ENCODE measurements at places on chromosomes 4 and X.

DNA sequence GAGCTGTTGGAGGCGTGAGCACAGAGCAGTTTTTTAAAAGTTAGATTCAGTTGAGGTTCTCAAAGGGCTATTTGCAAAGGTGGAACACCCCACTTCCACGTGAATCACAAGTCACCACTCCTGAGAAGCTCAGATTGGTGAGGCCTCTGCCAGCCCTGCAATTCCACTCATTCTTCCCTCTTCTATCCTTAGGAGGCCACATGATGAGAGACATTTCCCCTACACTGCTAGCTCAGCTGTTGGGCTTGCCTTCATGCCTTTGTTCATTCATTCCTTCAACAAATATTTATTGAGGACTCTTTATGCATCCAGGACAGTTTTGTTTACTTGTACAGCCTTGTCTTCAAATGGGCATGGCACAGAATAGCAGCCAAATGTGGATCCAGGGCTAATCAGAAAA is 3.7 kb downstream of the SRPX2 start:
- DNase-seq = no peak

DNA sequence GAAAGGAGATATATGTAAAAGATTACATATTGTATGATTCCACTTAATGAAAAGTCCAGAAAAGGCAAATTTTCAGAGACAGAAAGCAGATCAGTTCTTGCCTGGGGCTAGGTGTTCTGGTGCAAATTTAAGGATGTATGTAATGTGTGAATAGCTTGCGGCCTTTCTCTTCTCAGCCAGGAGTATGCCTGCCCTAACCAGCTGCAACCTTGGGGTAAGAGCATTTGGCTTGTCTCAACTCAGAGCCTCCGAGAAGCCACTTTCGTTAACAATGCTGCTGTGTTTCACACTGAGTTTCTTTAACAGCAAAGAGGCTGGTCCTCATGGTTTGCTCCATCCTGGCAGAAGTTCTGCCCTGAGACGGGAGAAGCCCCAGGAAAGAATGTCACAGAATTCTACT is 102.7 kb downstream of the SPCS3 start:
- no peak for DNase-seq

DNA sequence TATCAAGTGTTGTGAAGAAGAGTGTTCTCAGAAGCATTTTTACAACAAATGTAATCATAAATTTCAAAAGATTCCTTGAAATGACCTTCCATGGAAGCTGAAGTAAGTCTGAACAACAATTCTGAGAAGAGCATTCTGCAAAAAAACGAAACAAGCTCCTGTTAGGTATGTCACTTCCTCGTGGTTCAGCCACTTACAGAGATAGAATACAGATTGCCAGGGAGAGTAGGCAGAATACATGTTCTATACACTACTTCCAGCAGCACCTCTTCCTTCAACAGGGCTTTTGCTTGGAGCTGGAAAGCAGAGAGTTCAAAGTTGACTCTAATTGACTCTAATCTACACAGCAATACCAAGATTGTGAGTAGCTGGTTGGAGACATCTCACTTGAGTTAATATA is 274.5 kb downstream of the ADGRA3 start:
- no peak for DNase-seq

- no peak for DNase-seq
These were observed 81.0 kb downstream of the WWC2 start for GRCh38 chr4:183180096-183180495.

GRCh38 chr4:42586775-42587174 is 70.1 kb downstream of the ATP8A1 start:
- DNase-seq = no peak

DNA sequence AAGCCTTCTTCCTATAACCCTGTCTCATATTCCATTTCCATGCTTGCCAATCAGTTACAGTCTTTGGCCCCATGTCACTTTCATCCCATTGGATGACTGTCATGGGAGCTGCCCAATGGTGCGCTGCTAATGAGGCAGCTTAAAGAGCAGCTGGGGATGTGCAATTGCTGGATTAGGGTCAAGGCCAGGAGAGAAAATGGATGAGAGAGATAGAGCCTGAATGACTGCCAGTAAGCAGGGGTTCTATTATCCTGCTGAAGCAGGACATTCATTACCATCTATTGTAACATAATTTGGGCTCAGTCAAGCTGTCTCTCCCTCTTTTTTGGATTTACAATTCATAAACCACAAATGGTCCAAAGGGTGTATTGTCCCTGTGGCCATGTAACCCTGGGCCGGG is 909.0 kb downstream of the CENPC start:
- no peak for DNase-seq

DNA sequence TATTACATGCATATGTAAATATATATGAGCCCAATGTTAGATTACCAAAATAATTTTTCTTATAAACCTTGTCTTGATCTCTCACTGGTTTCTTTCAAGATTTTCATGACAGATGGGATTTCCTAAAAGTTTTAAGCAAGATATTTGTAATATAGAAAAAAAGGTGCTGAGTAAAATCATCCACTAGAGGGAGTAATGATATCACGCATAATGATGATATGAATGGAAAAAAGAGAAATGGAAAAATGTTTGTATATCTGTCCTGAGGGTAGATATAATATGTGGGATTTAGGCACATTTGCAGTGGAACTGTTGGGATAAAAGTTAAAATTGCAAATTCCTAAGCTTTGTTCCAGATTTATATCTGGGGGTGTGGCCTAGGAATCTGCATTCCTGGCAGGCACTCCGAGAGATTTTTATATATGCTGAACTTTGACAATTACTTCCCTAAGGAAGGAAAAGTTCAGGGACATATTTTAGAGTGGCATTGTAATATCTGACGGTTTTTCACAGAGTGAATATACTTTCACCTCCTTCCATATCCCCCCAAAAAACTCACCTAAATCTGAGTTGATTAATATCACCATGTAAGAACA is 60.5 kb downstream of the TMA16 start:
- peak; percentile 21 for DNase-seq

GRCh38 chrX:22246620-22247019 is 26.1 kb upstream of the CBLL2 start:
- DNase-seq = no peak

GRCh38 chrX:110218591-110218990 is 99.3 kb downstream of the AMMECR1 start:
- peak; percentile 16 for DNase-seq

DNA sequence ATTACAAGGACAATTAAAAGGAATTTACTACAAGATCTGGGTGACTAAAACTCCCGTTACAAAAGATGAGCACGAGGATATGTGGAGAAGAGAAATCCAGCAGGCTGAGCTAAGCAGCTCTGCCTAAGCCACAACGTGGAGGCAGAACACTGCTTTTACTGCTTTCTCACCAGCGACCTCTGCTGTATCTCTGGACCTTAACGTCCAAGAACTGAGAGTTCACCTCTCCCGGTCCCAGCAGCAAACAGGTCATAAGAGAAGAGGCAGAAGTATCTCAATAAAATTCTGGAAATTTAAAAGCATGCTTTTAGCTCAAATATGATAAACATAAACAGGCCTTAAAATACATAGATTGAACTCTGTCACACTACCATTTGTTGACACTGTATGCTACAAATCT is 81.0 kb downstream of the ADGRA3 start:
- no peak for DNase-seq

DNA sequence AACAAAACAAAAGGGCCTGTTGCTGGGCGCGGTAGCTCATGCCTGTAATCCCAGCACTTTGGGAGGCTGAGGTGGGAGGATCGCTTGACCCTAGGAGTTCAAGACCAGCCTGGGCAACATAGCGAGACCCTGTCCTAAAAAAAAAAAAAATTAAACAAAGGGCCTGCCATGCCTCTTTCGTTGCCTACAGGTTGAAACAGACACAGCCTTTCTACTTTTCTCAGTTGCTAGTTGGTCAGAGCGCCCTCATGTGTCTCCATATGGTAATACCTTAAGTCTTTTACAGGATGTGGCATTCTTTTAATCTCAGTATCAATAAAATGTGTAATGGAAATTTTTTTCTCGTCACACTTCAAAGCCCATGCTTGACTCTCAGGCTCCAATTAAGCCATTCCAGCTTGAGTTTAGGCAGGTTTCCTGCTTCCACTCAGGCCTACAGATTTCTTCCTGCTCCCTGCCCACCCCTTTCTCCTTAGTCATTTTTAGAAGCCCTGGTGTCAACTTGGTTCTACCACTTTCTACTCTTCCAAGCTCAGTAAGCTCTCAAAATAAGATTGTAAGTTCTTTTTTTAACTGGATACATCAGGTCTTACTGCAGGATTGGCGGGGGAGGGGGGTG is 4.6 kb upstream of the SOWAHD start:
- peak; percentile 39 for DNase-seq

- peak; percentile 55 for DNase-seq
These were observed 471 bp downstream of the MCTS1 start for GRCh38 chrX:120604361-120604782.

- no peak for DNase-seq
These were observed 122.6 kb downstream of the RCHY1 start for GRCh38 chr4:75391489-75392166.

DNA sequence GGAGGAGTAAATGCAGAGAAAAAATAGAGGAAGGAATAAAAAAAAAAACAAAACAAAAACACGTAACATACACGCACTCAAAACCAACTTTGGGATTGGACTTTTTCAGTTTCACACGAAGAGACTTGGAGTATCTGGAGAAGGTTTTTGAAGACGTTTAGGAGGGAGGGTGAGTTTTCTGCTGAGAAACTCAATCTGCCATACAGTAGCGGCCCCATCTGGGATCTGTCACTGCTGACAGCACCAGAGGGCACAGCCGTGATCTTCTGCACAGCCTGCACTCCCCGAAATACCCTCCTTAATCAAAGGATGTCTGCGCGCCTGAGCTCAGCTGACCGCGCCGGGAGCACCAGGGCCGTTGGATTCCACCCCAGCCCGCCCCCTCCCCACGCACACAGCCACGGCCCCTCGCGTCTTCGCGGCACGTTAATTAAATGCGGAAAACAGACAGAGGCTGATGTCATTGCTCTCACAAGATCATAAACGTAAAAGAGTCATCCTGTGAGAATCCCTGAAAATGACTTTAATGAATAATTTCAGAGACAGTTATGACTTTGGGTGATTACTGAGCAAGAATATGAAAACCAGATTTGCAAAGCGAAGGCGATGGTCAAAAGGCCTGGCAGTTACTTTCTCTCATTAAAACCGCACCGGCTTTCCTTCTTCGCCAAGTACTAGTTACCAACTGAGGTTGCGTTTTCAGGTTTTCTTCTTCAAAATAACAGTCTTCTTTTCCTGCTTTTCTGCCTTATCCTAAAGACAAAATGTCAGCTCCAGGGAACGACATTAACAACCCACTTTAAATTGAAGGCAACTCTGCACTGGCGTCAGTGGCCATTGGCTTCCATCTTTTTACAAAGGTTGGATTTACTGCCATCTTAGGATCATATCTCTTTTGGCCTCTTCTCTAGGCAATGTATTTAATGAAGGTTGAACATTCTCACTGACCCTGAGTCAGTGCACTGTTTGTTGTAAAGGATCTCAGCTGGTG is 10.6 kb downstream of the HAND2 start:
- DNase-seq = no peak

DNA sequence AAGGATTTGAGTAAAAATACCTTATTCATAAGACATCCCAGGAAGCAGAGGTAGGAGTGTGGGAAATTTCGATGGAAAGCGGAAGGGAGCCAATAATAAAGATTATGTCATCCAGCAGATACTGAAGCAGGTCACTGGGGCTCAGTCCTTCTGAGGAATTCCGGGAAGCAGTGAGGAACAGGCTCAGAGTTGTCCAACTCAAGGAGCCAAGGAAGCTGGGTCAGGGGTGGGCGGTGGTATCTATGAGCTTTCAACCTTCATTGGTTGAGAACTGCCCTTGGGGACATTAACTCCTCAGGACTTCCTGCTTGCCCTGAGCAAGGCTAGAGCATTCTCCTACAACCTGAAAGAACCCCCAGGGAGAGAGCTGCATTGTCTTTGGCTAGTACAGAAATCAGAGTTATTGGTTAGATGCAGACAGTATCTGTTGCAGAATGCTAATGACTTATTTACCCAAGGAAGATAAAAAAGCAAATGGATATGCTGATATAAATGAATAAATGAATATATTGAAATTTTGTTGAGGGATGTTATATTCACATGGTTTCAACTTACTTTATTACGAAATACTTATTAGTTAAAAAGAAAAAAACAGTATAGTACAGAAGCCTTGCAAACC is 68.2 kb downstream of the DMP1 start:
- DNase-seq = no peak

DNA sequence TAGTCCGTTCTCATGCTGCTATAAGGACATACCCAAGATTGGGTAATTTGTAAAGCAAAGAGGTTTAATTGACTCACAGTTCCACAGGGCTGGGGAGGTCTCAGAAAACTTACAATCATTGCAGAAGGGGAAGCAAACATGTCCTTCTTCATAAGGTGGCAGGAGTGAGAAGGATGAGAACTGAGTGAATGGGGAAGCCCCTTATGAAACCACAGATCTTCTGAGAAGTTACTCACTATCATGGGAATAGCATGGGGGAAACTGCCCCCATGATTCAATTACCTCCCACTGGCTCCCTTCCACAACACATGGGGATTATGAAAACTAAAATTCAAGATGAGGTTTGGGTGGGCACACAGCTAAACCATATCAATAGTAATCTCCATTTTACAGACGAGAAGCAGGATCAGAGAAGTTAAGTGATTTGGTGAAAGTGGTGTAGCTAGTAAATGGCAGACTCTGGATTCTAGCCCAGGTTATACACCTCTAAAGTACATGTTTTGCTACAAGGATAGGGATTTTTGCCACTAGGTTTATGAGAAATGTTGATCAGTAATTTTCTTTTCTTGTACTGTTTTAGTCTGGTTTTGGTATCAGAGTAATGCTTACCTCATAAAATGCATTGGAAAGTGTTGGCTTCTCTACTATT is 47.3 kb upstream of the C1GALT1C1 start:
- no peak for DNase-seq

DNA sequence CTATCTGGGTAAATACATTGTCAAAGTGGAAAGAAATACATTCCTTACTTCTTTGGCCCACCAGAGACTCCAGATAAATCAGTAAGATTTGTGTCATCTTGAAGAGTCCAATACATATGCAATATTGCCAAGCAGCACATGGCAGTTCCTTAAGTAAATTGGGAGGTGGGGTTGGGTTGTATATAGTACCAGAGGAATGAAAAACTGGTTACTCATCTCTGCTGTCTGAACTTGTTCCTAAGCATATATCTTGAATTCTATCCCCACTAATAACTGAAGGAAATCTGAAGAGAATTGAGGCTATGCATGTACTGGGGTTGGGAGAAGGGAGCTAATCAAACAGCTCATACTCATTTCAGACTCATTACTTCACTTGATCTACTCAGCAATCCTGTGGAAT is 14.8 kb downstream of the TCEAL8 start:
- no peak for DNase-seq

- DNase-seq = no peak
These were observed 124.1 kb upstream of the WDR1 start for GRCh38 chr4:10240691-10241090.

- no peak for DNase-seq
These were observed 4.7 kb downstream of the LIMCH1 start for GRCh38 chr4:41542526-41543275.

DNA sequence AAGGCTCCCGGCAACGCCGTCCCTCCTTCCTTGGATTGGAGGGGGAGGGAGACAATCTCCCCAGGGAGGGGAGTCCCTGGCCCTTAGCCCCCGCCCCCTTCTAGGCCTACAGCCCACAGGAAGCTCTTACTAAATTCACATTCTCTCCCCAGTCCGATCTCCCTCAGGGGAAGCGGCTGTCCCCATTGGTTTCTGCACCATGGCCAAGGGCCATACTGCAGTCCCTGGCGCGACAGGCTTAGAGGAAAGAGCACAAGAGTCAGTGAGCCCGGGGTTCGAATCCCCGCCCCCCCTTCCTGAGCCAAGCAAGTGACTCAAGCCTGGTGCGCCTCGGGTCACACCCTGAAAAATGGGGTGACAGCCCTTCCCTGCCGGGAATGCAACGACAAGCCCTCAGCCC is 1.1 kb downstream of the ABLIM2 start:
- no peak for DNase-seq

GRCh38 chr4:137283737-137284136 is 248.6 kb downstream of the PCDH18 start:
- DNase-seq = no peak
